ENCODE measurements at places on chromosomes 16 and 17. TPM values are rescaled to one million over a fixed set of nuclear protein-coding genes. Genes with fewer than 3 reads are reported as not detected.

VTN gene
- 22.7 TPM for total RNA-seq

TBC1D3H gene
- not detected for total RNA-seq

SMTNL2 gene
- 0.50 TPM for total RNA-seq

FAM117A gene
- total RNA-seq: 1.00 TPM

KDM6B gene
- 12.6 TPM for total RNA-seq

XYLT1 gene
- total RNA-seq: 0.66 TPM

KRT40 gene
- not detected for total RNA-seq

KRTAP1-5 gene
- not detected for total RNA-seq

ADAP2 gene
- 3.5 TPM for total RNA-seq

SULT1A4 gene
- 30.8 TPM for total RNA-seq

EFCAB5 gene
- total RNA-seq: 0.15 TPM

ATP2A1 gene
- total RNA-seq: 1.8 TPM

FOXN1 gene
- total RNA-seq: 0.06 TPM

ADAM11 gene
- total RNA-seq: 2.0 TPM

CEP295NL gene
- 0.18 TPM for total RNA-seq

UMOD gene
- not detected for total RNA-seq

SALL1 gene
- 0.35 TPM for total RNA-seq

SCIMP gene
- total RNA-seq: not detected

PLA2G10 gene
- 0.49 TPM for total RNA-seq

NCBP3 gene
- total RNA-seq: 31.0 TPM

PIGS gene
- total RNA-seq: 62.3 TPM

ABCA8 gene
- total RNA-seq: 0.27 TPM

RAB11FIP4 gene
- 1.6 TPM for total RNA-seq

TBC1D3G gene
- total RNA-seq: not detected

NACA2 gene
- not detected for total RNA-seq

C1QL1 gene
- 30.6 TPM for total RNA-seq

CMTM2 gene
- total RNA-seq: not detected

CENPX gene
- total RNA-seq: 188 TPM

STARD3 gene
- 41.7 TPM for total RNA-seq

AOC3 gene
- total RNA-seq: 1.5 TPM

WFDC1 gene
- total RNA-seq: not detected

CDK5RAP3 gene
- total RNA-seq: 115 TPM

CLEC18A gene
- 0.09 TPM for total RNA-seq

PAQR4 gene
- 47.7 TPM for total RNA-seq

ESRP2 gene
- total RNA-seq: 0.13 TPM

CACNG4 gene
- 12.6 TPM for total RNA-seq

DHRS7C gene
- not detected for total RNA-seq
